Erythroblast (primary cell): ENCODE measurements at places on chromosomes 12 and 14.

- no peak for DNase-seq
Measured at GRCh38 chr12:115450710-115451109, 766.7 kb upstream of the TBX3 start.

DNA sequence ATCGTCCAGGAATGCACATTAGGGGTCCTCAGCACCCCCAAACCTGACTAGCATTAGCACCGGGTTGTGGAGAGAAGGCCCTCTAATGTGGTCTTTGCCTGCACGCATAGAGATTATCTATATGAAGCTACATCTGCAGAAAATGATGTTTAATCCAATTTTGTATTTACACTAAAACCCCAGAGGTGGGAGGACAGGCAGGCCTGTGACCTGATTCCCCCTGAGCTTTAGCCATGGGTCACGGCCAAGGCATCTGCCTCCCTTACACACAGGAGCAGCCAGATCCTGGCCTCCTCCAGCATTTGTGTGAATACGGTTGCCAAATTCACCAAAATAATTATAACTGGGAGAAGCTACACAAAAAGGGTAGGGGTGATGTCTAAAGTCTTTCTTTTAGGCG, 7.0 kb downstream of the APOLD1 start:
- DNase-seq = no peak

GRCh38 chr14:103196716-103197115, 73.5 kb downstream of the TNFAIP2 start:
- no peak for DNase-seq

GRCh38 chr12:124130691-124131591, 157.9 kb downstream of the ZNF664 start:
- no peak for DNase-seq
